ENCODE measurements at places on chromosomes 2 and 18. TPM values are rescaled to one million over a fixed set of nuclear protein-coding genes. Genes with fewer than 3 reads are reported as not detected.

GRCh38 chr2:208266936-208267335 lies 881 bp downstream of the PIKFYVE start:
- DNase-seq, result no peak

DNA sequence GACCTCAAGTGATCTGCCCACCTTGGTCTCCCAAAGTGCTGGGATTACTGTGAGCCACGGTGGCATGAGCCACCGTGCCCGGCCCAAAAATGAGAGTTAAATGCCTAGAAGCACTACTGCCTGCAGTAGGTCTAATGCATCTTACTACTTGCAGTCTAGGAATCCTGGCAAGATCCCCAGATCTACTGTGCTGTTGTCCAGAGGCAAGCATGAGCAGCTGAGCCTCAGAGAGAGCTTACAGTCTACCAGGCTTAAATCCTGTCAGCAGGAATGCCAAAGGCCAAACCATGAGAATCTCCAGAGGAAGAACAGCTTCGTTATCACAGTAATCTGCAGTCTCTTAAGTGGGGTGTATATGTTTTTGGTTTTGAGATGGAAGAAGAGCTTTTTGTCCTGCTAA lies 54.4 kb downstream of the XRCC5 start:
- DNase-seq, result no peak

GRCh38 chr2:60312618-60313017 lies 240.8 kb downstream of the BCL11A start:
- no peak for DNase-seq

DNA sequence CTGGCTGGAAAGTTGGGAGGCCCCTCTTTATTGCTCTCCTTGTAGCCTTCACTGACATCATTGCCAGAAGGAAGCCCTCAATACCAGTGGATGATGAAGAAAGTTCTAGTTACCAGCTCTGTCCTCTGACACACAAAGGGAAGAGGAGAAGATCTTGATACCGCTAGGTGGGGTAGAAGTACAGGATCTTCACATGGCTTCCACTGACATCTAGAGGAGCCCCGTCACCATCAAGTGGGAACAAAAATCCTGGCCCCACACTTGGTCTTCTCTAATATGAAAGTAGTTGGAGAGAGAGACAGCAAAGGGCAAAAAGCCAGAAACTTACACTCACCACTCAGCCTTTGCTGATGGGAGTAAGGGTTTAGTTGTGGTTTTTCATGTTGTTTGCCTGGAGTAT lies 12.4 kb downstream of the XIRP2 start:
- no peak for DNase-seq

DNA sequence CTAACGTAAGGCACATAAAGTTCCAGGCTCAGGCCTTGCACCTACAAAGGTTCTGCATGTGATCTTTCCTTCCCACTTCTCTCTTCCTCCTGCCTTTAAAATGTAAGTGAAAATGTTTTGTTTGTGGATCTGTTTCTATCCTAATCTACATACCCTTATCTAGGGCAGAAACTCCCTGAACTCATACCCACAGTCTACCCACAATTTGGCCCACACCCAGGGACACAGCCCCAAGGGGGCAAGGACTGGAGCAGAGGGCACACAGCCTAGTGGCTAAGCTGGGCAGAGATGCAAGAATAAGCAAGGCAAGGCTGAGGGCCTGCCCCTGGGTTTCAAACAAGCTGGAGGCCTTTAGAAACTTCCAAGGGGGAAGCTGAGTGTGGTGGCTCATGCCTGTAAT lies 71.0 kb downstream of the HS1BP3 start:
- peak; percentile 34 for DNase-seq

DNA sequence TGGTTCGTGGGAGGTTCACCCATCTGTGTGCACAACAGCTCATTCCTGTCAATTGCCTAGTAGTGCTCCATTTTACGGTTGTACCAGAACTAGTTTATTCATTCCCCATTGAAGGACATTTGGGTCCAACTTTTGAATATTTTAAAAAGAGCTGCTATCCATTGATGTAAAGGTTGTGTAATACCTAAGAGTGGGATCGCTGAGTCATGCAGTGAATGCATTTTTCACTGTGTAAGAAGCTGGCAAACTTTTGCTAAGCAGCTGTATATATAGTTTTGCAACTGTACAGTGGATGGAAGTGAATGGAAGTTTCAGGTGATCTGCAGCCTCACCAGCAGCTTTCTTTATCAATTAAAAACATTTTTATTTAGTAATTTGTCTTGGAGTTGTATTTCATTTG lies 104.5 kb downstream of the DCDC2C start:
- DNase-seq, result no peak

GRCh38 chr2:102359527-102359926 lies 3.9 kb downstream of the IL18R1 start:
- DNase-seq, result peak; percentile 7

DNA sequence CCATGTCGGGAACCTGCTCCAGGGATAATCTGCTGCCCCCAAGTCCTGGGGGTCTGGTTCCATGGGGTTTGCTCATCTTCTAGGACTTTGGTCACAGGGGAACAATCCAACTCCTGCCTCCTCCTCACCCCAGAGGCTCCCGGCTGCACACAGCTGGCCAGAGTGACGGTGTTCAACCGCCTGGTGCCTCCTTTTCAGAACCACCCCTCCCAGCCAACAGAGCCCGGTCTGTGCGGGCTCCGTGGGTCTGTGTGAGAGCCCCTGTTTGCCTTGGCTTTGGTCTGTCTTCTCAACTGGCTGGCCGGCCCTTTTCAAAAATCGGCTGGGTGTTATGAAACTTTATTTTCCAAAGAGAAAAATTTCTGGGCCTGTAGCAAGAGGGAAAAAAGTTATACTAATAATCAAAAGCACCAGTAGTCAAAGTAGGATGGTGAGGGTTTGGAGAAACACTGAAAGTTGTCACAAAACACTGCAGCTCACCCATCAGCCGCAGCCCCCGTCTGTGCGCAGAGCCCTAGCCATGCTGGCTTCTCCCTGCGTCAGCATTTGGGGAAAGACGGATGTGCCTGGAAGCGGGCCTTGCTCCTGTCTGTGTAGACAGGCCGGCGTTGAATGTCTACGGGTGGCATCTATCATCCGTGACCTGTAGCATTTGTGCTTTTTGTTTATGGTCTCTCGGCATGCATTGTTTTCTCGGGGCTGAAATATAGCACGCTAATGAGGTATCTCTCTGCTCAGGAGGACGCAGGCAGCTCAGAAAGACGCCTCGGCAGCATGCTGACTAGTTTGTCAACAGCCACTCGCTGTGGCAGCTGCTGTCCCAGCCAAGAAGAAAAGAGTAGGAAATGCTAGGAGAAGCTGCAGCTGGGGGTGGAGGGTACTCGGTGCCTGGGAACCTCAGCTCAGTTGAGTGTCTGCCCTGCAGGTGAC lies 138.6 kb downstream of the GLI2 start:
- no peak for DNase-seq

GRCh38 chr2:238142382-238143205 lies 4.1 kb downstream of the KLHL30 start:
- no peak for DNase-seq

GRCh38 chr2:167258712-167259111 lies 370.4 kb downstream of the XIRP2 start:
- DNase-seq, result no peak

DNA sequence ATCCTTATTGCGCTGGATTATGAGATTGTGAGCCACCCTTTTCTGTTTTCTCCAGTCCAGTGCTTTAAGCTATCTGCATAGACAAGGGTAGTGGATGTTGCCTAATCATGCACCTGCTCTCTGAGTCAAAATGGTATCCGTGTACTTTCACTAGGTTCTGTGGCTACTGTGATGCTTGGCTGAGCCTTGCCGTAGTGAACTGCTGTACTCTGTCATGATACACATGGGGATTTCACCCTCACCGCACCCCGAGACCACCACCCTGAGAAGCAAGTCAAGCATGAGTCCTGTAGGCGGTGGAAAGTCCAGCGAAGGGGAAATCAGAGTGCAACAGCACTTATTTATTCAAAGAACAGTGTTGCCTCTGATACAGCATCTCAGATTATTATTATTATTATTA lies 55.0 kb downstream of the ARHGAP25 start:
- no peak for DNase-seq

- DNase-seq, result no peak
These were observed 69.7 kb upstream of the ALK start for GRCh38 chr2:29991086-29991485.

- no peak for DNase-seq
These were observed 296.2 kb upstream of the NRP2 start for GRCh38 chr2:205386109-205386508.

DNA sequence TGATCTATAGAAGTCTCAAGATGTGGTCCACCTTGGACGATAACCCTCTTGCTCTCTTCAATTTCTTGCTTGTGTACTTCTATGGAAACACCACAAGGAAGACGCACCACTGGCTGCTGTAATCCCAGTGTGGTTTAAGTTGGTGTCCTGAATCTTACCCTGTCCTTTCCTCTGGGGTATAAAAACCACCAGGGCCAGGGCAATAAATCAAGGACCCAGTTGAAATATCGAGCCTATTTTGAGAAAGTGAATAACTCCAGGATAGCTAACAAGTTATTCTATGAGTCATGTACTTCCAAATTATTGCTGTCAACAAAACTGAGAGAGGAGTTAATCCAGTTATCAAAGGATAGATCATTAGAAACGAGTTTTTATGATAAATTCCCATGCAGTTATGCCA lies 137.0 kb downstream of the RND3 start:
- DNase-seq, result no peak

GRCh38 chr2:26942543-26943295 lies 27.7 kb upstream of the MAPRE3 start:
- no peak for DNase-seq

- peak; percentile 29 for DNase-seq
These were observed 12.8 kb downstream of the PXDN start for GRCh38 chr2:1731447-1731962.

GRCh38 chr2:21333684-21334083 lies 209.9 kb downstream of the TDRD15 start:
- no peak for DNase-seq

- no peak for DNase-seq
These were observed 200.0 kb downstream of the GLI2 start for GRCh38 chr2:120935339-120936313.

- no peak for DNase-seq
These were observed 22.3 kb downstream of the INO80D start for GRCh38 chr2:206063635-206064034.

GRCh38 chr2:74464406-74464805 lies 776 bp downstream of the MOGS start:
- DNase-seq, result no peak

GRCh38 chr2:24009680-24010476 lies at the start of gene MFSD2B:
TSS of gene MFSD2B (plus strand) at chr2:24010085. CDS start at chr2:24010097, 12 bp downstream.
- DNase-seq, result no peak

- DNase-seq, result no peak
These were observed 897.9 kb upstream of the KLHL29 start for GRCh38 chr2:22487036-22487435.

- peak; percentile 82 for DNase-seq
These were observed 100.7 kb downstream of the RAPGEF4 start for GRCh38 chr2:172836347-172836821.

DNA sequence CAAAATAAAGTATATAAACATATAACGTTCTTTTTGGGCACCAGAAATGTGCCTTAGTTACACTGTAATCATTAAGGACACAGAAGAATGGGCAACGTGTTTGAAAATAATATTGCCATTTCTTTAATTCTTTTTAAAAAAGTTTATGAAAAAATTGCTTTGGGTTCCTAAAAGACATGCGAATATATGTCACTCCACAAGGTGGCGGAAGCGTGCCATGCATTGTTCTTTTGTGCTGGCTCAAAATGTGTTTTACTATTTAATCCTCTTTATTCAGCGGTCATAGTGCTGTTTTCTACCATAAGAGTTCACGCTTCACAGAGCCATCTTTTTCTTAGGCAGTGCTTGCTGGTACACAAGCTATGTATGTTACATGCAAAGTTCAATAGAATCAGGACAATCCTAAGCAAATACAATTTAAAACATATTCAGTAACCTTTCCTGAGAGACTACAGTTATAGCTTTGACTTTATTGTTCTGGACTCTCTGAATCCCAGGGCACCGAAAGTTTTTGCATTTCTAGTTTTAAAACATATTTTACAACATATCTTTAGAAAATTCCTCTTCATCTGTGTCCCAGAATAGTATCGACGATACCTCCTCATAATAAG lies 147.8 kb upstream of the ERBB4 start:
- DNase-seq, result peak; percentile 41

- no peak for DNase-seq
These were observed 79.9 kb downstream of the TRIB2 start for GRCh38 chr2:12796657-12797056.

DNA sequence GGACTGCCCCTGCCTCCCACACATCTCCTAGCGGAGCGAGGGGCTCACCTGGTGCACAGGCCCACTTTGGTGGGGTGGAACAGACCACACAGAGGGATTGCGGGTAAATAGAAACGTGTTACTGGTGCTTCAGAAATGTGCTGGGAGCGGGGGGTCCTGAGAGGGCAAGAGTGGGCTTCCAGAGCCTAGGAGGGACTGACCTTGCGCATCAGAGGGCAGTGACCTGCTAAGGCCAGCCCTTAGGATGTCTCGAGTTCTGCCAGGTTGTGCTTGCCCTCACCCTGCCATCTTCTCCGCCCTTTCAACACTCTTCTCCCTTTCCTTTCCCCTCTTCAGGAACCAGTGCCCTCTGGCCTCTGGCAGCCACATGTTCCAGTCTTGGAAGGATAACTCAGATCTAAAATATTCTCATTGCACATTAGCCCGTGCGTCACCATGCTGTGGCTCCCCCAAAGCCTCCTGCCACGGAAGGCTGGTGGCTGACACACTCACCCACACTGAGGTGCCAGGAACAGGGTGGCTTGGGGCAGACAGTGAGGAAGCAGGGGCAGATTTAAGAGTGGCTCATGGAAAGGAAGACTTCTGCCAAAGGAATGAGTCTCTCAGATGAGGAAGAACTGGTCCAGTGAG lies 89.6 kb downstream of the MCFD2 start:
- no peak for DNase-seq

- DNase-seq, result no peak
These were observed 114.0 kb downstream of the GATA6 start for GRCh38 chr18:22283397-22283796.

DNA sequence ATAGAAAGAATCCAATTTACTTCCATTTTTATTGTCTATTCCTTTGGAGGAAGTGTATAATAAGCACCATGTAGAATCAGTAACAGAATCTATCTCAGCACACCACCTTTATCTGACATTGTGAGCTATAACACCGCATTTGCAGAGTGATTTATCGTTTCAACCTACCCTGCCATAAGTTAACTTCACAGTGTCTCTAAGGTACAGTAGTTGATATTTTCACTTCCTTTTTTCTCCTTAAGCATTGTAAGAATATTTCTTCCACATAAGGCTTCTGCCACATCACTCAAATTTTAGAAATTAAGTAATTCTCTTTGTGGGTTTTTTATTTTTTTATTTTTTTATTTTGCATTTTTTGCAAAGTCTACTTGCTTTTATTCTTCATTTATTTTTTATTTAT lies 107.1 kb downstream of the TMX3 start:
- no peak for DNase-seq

Gene SATB2
- total RNA-seq, result 7.8 TPM

Gene FABP1
- not detected for total RNA-seq

Gene ACKR3
- total RNA-seq, result 19.6 TPM

Gene LRRFIP1
- 221 TPM for total RNA-seq

Gene FECH
- total RNA-seq, result 75.7 TPM

Gene GPR35
- 1.1 TPM for total RNA-seq

Gene PLEK
- not detected for total RNA-seq

Gene LONRF2
- total RNA-seq, result not detected

Gene OTOS
- total RNA-seq, result not detected

Gene SERPINB12
- not detected for total RNA-seq

Gene SDC1
- total RNA-seq, result 128 TPM

Gene CD8A
- 0.28 TPM for total RNA-seq

Gene FMNL2
- total RNA-seq, result 29.0 TPM
